ENCODE measurements at places on chromosomes 3 and 15.

DNA sequence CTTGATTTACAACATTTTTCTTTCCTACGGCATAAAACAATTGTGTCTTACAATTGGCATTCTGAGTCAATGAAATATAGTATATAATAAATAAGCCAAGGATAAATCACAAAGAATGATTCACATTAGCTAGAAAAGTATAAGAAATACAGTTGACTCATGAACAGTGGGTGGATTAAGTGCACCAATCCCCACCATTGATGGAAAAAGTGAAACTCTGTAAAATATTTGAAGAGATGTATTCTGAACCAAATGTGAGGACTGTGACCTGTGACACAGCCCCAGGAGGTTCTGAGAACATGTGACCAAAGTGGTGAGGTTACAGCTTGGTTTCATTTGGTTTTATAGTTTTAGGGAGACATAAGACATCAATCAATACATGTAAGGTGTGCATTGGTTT, 227.5 kb downstream of the ALCAM start:
- DNase-seq = no peak

- no peak for DNase-seq
These were observed 75.4 kb downstream of the REC114 start for GRCh38 chr15:73518180-73518862.

- no peak for DNase-seq
These were observed 384.7 kb downstream of the NTRK3 start for GRCh38 chr15:87871731-87872320.

DNA sequence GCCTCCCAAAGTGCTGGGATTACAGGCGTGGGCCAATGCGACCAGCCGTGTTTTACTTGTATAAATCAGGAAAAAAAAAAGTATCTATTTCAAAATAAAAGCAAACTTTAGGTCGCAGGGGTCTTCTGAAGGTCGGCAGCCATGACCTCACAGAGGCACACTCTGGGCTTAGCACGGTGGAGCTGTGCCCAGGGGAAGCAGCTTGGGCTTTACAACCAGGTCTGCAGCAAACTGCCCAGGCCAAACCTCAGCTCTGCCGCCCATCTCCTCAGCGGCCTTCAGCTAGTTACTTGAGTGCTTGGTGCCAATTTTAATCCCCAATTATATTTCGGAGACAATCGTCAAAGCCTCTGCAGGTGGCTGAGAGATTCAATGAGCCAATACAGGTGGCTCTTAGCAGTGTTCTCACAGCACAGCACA, 30.1 kb downstream of the ZDHHC19 start:
- no peak for DNase-seq

GRCh38 chr3:63951492-63952247, 39.5 kb upstream of the SCAANT1 start:
- DNase-seq = no peak

GRCh38 chr3:133383175-133383574, 16.7 kb upstream of the BFSP2 start:
- no peak for DNase-seq

- DNase-seq = no peak
These were observed 44.0 kb upstream of the ALCAM start for GRCh38 chr3:105322570-105323273.

DNA sequence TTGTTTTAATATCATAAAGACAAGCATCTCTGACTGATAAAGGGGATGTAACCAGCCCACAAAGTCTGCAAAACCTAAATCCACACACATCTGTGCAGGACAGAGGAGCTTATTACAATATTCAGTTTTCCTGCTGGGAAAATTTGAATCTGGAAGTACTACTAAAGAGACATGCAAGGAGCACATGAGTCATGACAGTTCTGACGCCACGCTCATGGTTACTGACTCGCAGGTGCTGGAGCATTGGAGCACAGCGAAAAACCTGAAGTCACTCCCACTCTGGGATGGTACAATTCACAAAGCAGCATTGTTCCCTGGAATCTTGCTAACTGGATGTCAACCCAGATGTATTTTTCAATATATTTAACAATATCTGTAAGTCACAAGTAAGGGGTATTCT, 7.6 kb upstream of the ISL2 start:
- no peak for DNase-seq

- DNase-seq = no peak
These were observed 90.7 kb upstream of the GOLIM4 start for GRCh38 chr3:168186293-168186983.

GRCh38 chr15:80605591-80606150, 89.4 kb upstream of the ABHD17C start:
- DNase-seq = no peak

GRCh38 chr15:77031376-77032050, 36.6 kb downstream of the PSTPIP1 start:
- DNase-seq = no peak

- DNase-seq = no peak
These were observed 175.3 kb upstream of the FEZF2 start for GRCh38 chr3:62548528-62549205.

DNA sequence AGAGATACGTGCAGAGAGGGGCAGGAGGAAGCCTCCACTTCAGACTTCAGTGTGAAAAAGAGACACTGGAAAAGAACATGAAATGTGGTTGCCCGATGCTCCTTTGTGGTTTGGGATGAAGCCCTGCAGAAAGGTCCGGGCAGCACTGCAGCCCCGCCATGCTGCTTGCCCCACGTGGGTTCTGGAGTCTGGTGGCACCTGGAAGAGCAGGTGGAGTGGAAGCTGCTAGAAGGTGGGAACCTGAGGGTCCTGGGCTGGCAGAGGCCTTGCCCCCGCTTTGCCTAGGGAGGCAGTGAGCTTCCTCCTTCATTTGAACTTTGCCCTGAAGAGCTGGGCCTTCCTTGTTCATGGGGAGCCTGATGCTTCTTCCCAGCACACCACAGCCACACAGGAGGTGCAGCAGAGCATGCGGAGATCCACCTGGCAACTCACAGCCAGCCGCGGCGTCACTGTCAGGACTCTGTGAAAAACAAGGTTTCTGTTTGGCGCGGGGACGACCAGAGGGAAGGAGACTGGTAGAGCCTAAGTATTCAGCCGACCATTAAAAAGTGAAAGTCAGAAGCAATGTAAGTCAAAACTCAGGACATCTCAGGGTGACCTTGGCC, 59.0 kb downstream of the APBA2 start:
- no peak for DNase-seq

All from lung microvascular endothelial cell (primary cell).